ENCODE measurements at places on chromosomes 2 and 18.

GRCh38 chr2:25976983-25977741, 5.1 kb downstream of the KIF3C start:
- no peak for DNase-seq

DNA sequence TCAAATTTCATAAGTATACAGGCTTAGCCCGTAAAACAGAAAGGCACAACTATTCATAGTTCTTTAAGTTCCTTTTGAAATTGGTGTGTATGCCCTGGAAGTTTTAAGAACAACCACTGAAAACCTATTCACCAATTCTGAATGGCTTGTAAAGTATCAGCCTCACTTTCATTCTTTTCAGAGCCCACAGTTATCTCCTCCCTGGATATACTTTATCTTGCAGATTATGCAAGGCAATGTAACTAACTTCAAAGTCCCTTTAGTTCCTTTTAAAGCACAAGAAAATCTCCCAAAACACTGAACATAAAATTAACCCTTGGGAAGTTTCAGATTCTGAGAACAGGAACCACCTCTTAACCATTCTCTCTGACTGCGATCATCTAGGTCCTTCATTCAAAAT, 1.1 kb downstream of the STRN start:
- DNase-seq = no peak

DNA sequence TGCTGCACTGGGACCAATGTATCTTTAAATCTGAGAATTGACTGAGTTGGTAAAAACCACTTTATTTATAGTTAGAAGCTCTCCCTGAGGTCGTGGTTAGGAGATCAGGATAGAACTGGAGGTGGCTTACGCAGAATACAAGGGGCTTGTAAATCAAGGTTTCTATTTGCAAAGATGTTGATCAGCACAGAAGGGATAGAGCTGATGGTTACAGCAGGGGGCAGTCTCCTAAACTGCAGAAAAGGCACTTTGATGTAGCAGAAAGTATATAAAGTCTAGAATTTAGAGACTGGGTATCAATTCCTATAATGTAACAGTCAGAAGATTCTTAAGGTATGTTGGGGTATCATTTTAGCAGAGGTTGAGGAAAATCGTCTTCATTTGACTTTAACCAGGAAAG, 25.2 kb upstream of the ACVR1 start:
- DNase-seq = no peak

DNA sequence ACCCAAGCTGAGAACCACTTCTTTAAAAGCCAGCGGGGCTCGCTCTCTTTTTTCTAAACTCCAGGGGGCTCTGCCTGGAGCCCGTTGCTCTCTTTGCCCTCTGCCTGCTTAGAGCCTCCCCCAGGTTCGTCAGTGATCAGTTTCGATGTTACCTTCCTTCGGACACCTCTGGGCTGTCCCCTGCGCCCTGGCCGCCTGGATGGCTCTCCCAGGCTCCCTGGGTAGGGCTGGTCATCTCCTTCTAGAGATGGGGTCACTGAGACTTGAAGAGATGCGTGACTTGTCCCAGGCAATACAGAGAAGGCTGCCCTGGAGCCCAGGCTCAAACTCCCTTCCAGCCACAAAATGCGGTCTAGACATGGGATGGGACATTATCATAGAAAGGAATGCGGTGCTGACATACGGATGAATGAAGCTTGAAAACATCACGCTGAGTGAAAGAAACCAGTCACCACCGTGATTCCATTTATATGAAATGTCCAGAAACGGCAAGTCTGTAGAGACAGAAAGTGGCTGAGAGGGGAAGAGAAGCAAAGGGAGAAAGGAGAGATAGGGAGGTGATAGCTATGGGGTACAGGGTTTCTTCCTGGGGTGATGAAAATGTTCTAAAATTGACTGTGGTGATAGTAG, 14.6 kb downstream of the KCNF1 start:
- DNase-seq = no peak

GRCh38 chr2:10076511-10076910, 3.7 kb downstream of the CYS1 start:
- DNase-seq = no peak

DNA sequence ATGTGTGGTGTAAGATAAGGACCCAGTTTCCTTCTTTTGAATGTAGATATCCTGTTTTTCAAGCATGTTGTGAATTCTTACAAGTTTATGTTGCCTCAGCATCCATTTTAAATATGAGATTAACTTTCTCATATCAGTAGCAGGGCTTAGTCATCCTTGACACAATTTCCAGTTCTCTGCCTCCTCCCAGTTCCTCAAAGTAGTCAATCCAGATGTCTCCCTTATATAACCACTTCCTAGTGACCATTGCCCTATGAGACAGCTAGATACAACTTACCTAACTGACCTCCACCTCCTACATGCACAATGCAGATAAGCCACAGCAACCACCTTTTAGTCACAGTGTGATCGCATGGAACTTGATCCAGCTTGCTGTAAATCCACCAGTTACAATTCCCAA, 269.2 kb upstream of the ZNF521 start:
- DNase-seq = no peak

GRCh38 chr2:96138179-96139145, at the start of gene ASTL:
ASTL (minus strand) TSS chr2:96138502; CDS start chr2:96138436, 66 bp downstream.
- peak; percentile 61 for DNase-seq

DNA sequence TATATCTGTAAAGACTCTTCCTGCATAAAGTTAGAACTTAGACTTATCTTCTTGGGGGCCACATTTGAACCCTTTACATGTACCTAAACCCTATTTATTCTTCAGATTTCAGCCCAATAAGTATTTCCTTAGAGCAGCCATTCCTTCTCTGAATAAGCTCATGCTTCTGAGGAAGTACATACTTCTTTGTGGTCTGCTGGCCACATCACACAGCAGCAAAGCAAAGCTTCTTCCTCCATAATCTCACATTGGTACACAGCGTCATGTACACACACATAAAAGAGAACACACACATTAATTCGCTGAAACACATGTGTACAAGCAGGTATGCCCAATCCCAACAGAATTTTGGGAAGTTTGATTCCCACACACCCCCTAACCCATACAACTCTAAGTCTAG, 331.0 kb downstream of the CDH2 start:
- DNase-seq = no peak

GRCh38 chr18:53566626-53567025, 657.8 kb downstream of the MBD2 start:
- DNase-seq = no peak

DNA sequence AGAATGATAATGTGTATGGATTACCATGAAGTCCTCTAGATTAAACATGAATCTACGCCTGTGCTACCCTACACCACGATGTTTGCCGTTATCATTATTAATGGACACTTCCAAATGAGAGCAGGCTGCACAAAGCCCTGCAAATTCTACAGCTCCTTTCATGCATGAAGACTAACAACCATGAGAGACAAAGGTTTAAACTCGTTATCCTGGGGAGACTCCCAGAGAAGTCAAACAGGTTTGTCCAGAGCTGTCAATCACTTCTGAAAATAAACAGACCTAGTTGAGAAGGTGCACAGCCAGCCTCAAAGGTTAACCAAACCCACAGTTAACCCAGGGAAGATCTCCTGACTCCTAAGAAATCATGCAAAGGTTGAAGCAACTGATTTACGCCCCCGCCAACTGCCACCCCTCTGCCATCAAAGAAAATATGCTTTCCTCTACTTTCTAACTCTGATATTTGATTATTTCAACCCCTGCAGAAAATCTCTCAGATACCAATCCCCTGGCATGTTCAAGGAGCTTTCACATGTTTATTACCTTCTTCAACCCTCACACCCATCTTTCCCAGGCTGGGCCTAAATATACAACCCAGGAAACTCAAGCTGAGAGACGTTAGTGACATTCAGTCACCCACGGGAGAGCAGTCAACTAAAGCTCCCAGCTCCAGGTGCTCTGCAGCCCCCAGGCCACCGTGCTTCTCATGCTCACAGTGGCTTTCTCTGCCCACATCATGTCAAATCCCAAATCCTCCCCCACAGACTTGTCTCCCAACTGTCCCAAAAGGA, 35.9 kb downstream of the MYO5B start:
- no peak for DNase-seq

GRCh38 chr2:224925061-224925809, 117.0 kb downstream of the DOCK10 start:
- DNase-seq = no peak

- DNase-seq = no peak
Measured at GRCh38 chr2:144827404-144827803, 307.5 kb upstream of the ZEB2 start.

GRCh38 chr2:3805201-3805939, 102.0 kb downstream of the DCDC2C start:
- DNase-seq = no peak

GRCh38 chr2:116716038-116716437, 1098.5 kb upstream of the DDX18 start:
- no peak for DNase-seq

DNA sequence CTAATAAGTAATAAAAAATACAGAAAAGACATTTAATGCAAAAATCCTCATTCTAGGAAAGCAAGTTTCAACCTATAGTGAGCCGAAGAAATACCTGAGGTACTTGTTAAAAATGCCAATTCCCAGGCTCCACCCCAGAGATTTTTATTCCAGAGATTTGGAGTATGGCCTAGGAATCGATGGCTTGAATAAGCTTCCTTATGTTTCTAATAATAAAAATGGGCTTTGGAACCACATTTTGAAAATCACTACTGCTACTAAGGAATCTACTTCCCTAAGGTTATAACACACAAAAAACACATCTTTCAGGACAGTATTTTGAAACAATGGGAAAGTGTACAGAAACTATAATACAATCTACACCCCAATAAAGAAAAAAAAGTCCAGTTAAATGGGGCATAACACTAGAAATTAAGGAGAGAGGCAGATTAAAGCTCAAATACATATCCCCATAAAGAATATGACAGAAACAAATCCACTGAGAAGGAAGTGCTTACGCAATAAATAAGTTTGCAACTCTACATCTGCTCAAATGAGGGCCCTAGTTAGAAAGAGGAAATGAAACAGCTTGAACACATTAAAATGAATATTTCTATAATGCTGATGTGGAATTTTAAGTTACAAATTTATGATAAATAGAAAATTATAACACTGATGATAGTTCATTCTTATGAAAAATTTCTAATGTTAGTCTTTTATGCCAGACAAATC, 103.7 kb downstream of the EPB41L3 start:
- no peak for DNase-seq

GRCh38 chr2:234861841-234862735, 89.7 kb upstream of the SH3BP4 start:
- no peak for DNase-seq

DNA sequence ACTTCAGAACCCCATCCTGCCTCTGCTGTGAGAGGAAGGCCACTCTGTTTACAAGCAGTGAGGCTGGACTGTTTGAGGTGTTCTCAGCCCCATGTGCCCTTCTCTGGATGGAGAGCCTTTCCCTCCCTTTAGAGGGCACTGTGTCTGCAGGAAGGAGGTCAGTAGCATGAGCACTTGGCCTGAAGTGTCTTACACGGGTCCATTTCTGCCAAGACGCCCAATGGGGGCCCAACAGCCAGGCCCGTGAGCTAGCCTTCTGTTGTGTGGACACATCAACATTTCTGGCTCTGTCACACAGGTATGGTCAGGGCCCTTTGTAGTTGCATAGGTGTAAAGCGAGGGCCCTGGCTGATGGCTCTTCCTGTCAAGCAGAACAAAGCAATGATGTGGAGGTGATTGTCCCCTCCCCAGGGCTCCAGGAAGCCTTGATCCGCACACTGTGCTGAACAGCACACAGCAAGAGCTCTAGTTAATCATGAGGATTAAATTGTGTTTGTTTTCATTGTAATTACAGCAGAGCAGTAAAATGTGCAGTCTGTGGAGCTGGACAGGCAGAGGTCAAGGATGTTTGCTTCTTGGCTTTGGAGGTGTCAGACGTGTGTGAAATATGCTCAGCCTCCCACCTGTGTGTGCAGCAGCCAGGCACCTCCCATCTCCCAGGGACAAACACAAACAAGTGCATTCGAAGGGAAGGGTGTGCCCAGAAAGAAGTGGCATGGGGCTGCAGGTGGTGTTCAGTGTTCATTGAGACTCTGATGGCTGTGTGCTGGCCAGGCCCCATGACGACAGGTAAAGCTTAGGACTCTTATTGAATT, 132.1 kb downstream of the SH3RF3 start:
- no peak for DNase-seq

DNA sequence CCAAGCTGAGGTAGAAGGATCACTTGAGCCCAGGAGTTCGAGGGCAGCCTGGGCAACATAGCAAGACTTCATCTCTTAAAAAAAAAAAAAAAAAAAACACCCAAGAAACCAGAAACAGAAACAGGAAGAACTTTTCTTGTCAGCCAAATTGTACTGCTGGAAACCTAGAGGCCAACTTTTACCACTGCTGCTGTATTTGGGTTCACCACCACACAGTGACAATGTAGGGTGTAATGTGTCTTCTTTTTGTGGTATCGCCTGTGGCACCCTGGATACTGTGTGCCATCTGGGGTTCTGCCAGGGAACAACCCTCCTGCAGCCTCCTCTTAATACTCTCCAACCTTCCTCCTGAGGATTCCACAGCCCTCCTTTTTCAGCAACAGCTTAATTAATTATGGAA, 72.6 kb downstream of the STK39 start:
- DNase-seq = no peak

DNA sequence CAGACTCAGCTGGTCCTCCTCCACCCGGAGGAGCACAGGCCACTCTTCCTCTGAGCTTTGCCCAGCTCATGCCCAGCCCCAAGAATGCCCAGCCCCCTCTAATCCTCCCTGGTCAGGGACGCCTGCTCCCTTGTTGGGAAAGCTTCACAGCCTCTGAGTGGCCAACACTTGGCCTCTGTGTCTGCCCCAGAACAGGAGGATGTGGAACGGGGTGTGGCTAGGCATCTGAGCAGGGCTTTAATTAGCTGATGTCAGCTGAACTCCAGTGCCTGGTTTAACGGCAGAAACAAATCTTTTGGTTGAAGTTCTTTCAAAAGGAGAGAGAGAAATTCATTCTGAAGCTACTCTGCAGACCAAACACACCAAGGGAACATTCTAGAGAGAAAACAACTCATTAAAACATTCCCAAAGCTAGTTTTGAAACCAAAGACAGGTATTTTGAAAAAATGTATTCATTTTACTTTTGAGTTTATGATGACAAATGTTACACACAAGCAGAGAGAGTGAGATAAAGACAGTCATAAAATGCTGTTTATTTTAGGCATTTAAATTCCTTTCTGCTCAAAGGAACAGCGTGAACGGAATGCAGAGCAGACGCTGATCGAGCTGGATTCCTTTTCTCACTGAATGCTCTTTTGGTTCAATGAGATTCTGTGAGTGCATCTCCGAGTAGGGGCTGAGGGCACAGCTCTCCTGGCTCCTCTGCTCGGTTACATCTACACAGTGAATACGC, 63.8 kb downstream of the RTP5 start:
- DNase-seq = no peak

- no peak for DNase-seq
Measured at GRCh38 chr2:29000956-29001355, 19.9 kb downstream of the TOGARAM2 start.

GRCh38 chr2:208064220-208064961, 39.1 kb upstream of the PLEKHM3 start:
- DNase-seq = no peak

- no peak for DNase-seq
Measured at GRCh38 chr2:147006736-147007141, 838.1 kb upstream of the ACVR2A start.
